ENCODE measurements at places on chromosomes 5 and 9.

GRCh38 chr9:6739218-6739617 lies 18.6 kb upstream of the KDM4C start:
- no peak for DNase-seq

- no peak for DNase-seq
Observed at GRCh38 chr5:99122976-99123375, 194.2 kb upstream of the CHD1 start.

- no peak for DNase-seq
Observed at GRCh38 chr9:114900942-114901802, 29.2 kb downstream of the TNFSF8 start.

GRCh38 chr5:5165541-5166002 lies 25.4 kb downstream of the ADAMTS16 start:
- no peak for DNase-seq

GRCh38 chr5:140245341-140245740 lies 57.6 kb downstream of the PFDN1 start:
- DNase-seq = no peak

GRCh38 chr5:41751867-41752266 lies 118.4 kb downstream of the OXCT1 start:
- no peak for DNase-seq

GRCh38 chr9:129597355-129598088 lies 23.4 kb downstream of the C9orf50 start:
- DNase-seq = no peak

DNA sequence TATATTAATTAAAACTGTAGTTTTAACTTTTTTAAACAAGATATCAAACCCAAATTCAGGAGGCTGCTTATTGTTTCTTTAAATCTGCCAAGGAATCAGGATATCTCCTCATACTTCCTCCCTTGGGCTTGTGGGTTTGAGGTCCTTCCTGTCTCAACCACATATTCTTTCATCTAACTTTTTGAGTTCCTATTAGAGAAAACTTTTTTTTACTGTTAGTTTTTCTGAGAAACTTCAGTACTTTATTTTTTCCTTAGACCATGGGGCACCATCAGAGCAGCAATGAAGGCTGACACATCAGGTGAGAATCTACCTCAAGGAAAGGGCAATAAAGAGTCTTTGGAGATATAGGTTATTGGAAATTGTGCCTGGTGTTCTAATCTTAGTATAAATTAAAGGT lies 56.7 kb downstream of the TSSK1B start:
- DNase-seq = no peak

- DNase-seq = no peak
Observed at GRCh38 chr5:112014783-112015395, 257.9 kb upstream of the NREP start.

DNA sequence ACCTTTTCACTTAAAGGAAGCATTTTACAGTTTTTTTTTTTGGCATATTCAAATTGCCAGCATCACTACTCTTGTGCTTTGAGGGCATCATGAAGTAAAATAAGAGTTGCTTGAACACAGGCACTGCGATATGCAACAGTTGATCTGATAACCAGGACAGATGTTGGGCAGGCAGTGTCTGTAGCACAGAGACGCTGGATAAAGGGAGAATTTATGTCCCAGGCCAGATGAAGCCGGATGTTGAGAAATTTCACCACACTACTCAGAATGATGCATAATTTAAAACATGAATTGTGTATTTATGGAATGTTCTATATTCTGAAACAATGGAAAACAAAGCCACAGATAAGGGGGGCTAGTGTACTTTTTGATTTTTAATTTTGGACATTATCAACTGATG lies 71.4 kb downstream of the SLC12A2 start:
- no peak for DNase-seq

- no peak for DNase-seq
Observed at GRCh38 chr5:150490296-150490669, 17.6 kb upstream of the NDST1 start.

DNA sequence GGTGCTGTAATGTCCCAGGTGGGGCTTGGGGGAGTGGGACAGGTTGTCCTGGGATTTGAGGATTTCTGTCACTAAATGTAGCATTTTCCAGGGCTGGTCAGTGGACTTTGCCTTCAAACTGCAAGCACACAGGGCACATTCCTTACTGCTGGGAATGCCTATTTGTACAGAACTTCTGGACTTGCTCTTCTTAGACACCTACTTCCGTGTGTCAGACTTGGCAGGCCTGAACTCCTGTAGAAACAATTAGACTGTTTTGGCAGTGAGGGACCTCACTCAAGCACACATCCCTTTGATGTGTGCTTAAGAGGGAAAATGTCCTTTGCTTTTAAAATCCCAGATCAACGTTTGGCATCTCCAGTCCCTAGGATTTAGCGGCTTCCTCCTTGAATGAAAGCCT lies 192.2 kb downstream of the PAPPA start:
- no peak for DNase-seq

GRCh38 chr5:38677636-38678035 lies 121.2 kb upstream of the LIFR start:
- no peak for DNase-seq

GRCh38 chr5:132264546-132265335 lies 7.2 kb downstream of the PDLIM4 start:
- DNase-seq = no peak

GRCh38 chr5:73446631-73447529 lies 1.7 kb downstream of the FOXD1 start:
- DNase-seq = no peak

- DNase-seq = no peak
Observed at GRCh38 chr9:31799953-31800609, 584.4 kb upstream of the ACO1 start.

DNA sequence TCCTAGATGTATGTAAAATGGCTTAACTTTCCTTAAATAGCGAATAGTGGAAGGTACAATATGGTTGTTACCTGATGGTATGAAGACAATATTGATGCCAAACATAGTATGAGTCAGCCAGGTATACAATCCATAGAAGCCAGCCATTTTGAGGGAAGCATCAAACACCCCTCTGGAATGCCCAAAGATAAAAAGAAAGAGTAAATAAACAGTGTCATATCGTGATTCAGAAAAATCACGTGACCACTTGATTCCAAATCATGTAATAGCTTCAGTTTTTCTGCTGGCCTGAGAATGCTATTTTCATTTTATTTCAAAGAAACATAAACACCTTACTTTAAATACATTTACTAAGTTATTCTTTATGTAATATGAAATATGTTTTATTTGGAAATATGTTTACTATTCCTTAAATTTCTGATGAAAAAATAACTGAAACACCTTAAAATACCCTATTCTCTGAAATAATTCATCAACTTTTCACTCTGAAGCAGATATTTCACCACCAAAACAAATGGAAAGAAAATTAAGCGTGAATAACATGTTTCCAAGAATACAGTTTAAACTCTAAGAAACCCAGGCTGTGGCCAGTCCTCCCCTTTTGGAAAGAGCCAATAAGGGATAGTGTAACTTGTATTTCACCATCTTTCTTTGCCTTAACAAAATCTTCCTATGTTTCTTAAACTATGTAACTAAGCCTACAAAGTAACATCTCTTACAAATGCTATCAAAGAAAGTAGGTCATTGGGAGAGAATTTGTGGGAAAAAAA lies 24.8 kb upstream of the CTNNAL1 start:
- no peak for DNase-seq

DNA sequence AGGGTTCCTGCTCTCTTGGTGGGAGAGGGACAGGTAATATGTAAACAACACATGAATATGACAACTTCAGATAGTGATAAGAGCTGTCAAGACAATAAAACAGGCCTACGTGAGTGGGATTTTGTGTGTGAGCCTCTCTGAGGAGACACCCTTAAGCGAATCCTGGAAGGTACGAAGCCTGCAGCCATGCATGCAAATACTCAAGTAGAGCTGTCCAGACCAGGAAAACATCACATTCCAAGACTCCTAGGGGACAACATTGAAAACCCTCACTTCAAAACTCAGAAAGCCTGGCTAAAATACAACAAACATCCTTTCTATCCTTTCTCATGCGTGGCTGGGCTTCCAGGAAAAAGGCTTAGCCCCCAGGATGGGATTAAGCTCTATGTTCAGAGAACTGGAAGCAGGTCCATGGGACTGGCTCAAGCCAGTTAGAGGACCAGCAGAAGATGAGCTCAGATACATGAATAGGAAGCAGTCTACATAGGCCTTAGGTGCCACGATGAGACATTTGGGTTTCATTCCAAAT lies 124.8 kb upstream of the IQGAP2 start:
- DNase-seq = no peak

GRCh38 chr5:42953041-42953440 lies 87.1 kb downstream of the ANXA2R start:
- DNase-seq = no peak

DNA sequence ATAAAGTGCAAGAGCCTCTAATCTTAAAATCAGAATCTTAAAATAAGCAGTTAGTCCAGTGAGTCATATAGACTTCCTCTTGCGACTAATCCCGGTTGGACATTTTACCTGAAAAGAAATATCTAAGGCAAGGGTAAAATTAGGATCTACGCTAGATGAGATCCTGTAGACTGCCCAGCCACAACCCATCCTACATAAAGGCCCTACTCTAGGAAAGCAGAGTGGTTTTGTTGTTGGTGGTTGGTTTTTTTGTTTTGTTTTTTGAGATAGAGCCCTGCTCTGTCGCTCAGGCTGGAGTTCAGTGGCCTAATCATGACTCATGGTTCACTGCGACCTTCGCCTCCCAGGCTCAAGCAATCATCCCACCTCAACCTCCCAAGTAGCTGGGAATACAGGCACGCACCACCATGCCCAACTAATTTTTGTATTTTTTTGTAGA lies 6.9 kb downstream of the TSC1 start:
- DNase-seq = no peak

GRCh38 chr9:1051584-1052275 lies 1.6 kb downstream of the DMRT2 start:
- no peak for DNase-seq

GRCh38 chr9:137030538-137031527 lies 1.1 kb downstream of the FUT7 start:
- DNase-seq = no peak

GRCh38 chr5:34415559-34416198 lies 240.4 kb upstream of the RAI14 start:
- no peak for DNase-seq

DNA sequence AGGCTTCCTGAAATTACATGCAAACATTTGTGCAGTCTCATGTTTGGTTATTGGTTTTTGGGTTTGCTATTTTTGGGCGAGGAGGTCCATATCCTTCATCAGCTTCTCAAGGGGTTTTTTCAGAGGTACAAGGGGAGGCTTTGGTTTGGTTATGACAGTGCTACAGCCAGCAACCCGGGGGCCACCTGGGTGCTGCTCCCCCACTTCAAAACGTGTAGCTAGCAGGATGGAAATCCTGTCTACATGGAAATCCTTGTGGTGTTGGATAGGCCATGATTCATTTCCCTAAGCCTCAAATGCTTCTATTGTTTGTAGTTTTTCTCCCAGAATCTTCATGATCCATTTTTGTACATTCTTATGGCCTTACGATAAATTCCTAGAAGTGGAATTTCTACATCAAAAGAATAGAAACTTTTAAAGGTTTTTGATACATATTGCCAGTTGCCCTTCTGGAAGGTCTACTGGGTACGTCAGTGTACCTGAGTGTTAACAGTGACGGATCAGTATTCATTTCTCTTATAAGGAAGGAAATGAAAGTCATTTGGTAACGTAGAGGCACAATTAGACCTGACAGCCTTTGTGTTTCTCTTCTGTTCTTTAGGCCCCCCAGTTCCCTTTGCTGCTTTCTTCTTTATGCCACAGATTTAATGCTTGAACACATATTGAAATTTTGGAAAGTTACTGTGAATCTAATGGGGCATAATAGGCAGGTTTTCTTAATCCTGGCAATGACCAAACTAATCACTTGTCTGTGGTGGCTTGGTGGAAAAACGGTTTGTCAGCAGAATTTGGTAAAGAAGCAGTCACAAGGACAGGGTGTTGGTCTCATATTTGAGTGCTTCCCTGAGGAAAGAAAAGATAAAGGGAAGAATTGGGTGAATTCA lies 69.7 kb upstream of the ABL1 start:
- no peak for DNase-seq

DNA sequence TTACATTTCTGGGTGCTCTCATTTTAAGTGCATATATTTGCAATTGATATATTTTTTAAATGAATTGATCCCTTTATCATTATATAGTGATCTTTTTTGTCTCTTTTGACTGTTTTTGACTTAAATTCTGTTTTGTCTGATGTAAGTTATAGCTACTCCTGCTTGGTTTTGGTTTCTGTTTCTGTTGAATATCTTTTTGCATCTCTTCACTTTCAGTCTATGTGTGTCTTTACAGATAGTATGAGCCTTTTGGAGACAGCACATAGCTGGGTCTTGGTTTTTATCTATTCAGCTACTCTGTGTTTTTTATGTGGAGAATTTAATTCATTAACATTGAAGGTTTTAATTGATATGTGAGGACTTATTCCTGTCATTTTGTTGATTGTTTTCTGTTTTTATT lies 311.3 kb downstream of the SPATA31D1 start:
- no peak for DNase-seq

DNA sequence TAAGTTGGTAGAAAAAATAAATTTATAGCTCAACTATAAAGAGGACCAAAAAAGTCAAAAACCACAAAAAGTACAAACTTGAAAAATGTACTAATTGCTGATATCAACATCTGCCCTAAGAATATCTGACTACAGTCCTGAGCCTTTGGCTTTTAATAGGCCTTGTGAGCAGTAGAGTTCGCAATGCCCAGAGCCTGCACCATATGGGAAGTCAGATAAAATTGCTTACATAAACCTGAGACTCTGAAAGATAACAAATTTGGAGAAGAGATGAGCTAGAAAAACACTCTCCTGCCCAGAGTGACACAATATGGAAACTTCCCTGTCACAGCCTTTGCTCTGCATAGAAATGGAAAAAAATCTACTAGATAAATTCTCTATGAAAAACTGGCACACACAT lies 368.0 kb upstream of the GRIN3A start:
- no peak for DNase-seq

GRCh38 chr5:68318955-68319705 lies 103.6 kb downstream of the PIK3R1 start:
- DNase-seq = no peak

- no peak for DNase-seq
Observed at GRCh38 chr5:44389823-44390143, 563 bp upstream of the FGF10 start.

DNA sequence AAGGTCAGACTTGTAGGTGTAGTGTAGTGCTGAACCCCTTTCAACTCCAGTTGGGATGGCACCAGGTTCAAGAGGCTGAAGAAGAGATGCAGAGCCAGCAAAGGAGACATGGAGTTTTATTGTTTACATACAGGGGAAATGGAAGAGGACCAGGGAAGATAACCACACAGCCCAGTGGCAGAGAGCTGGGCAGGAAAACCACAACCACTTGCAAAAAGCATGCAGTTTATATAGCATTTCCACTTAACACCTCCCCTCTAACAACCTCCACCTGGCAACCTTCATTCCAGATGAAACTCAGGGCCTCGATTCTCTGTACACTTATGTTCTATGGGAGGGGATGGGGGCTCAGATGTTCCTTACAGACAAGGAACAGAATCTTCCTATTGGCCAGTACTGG lies 56.9 kb downstream of the SNX24 start:
- no peak for DNase-seq

- no peak for DNase-seq
Observed at GRCh38 chr5:57493034-57493433, 10.4 kb upstream of the ACTBL2 start.
